ENCODE measurements at places on chromosomes 2 and 18.

GRCh38 chr2:26008851-26009566, 24.9 kb upstream of the RAB10 start:
- DNase-seq: no peak

DNA sequence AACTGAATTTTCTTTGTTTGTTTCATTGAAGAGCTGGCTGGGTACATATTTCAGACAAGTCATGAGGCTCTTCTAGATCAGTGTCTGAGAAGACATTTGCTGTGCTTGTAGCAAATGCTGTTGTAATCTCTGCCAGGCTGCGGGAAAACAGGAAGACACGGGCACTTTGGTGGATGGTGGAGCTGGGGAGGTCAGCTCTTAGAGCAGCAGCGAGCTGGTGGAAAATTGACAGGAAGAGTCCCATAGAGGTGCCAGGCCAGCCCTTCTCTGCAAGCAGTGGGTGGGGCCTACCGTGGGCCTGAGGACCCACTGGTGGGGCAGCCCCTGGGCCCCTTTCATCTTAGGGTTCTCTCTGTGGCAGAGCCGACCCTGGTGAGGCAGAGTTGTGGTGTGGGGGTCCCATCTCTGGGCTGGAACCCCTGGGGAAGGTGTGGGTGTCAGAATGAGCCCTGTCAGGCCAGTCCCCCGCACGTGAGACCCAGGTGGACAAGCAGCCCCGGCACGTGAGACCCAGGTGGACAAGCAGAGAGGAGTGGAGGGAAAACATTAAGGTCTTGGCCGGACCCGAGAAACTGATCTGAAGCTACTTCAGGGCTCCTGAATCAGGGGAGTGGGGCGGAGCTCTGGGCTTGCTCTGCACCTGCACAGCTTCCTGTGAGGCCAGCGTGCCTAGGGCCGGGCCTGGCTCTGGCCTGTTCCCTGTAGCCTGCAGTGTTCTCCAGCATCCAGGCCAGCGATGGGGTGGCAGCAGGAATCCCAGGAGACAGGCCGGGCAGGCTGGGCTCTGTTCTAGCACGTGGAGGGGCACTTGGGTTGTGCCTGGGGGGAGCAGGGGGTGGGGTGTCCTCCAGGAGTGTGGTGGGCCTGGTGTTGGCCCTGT, 273.5 kb upstream of the HDAC4 start:
- no peak for DNase-seq

GRCh38 chr2:96907115-96908041, 37.5 kb upstream of the SEMA4C start:
- peak; percentile 70 for DNase-seq

GRCh38 chr2:229553091-229553490, 161.3 kb downstream of the DNER start:
- no peak for DNase-seq

DNA sequence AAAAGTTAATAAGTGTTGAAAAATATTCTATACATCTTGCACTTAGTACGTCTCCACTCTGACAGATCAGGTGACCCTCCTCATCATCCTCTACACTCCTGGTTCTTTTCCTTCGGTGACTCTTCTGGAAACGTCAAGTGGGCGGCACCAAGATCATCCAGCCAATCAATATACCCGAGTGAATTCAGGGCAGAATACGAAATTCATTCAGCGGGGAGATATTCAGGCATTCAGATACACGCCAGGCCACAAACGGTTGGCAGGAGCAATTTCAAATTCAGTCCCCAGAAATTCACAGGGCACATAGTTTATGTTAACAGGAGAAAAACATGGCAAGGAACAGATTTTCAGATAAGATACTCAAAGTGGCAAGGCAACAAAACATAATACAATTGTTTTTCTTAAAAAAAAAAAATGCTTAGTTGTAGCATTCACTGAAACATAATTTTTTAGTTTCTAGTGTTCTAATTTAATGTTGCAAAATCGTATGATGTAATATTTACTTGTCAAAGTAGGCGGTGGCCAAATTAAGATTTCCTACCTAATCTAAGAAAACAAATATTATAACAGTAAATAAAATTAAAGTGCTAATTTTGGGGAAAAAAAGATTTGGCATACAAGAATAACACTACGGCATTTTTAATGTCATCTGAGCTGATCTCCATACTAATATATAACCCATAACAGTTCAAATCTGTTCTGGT, 4.2 kb downstream of the CLK1 start:
- DNase-seq: no peak

DNA sequence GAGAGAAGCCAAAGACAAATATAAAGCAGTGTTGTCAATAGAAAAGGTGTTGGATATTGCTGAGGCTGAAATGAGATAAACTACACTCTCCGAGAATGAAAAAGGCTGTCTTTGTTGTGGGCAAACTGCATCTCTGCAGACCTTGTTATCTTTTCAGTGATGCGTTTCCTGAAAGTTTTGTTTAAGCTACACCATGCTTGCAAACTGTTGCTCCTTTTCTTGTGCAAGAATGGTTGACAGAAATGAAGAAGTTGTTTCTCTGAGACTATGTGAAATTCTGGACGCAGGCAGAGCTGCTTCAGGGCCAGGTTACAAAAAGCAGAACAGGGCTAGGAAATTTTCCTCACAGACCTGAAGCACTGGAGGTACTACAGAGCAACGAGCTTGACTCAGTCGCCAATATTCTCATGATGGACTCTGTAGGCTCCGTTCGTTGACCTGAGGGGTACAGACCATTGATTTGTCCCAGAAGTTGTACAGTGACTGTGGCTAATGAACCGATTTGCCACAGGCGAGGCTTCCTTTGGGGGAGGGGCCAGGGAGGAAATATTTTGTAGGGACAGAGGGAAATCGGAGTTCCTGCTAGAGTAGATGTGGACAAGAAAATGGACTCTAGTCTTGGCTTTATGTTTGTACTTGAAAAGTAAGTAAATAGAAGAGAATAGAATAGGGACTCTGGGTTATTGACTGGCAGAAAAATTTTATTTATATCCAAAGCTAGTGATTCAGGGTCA, 3.5 kb upstream of the ATL2 start:
- DNase-seq: no peak

GRCh38 chr18:9530226-9531009, 55.1 kb downstream of the RALBP1 start:
- no peak for DNase-seq

- DNase-seq: no peak
Measured at GRCh38 chr2:152573168-152573567, 144.1 kb downstream of the PRPF40A start.

GRCh38 chr2:115552726-115553125, 1110.3 kb downstream of the DPP10 start:
- no peak for DNase-seq

GRCh38 chr2:208552943-208553342, 146.4 kb downstream of the PTH2R start:
- DNase-seq: no peak

GRCh38 chr2:236133410-236134012, 34.7 kb downstream of the GBX2 start:
- DNase-seq: no peak

DNA sequence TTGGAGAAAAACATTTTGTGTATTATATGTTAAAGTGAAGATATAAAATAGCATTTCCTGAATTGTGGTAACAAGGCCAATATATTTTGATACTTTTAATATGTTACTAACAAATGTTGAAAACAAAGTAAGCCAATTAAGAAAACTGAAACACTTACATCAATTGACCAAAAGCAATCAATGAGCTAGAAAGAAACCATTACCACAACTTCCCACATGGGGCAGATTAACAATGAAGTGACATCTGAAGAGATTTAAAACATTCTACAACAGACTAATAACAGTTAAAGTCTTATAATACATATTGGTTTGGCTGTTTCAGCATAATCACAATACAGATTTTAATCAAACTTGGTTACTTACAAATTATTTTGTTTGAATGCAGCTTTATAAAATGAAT, 282.4 kb upstream of the NETO1 start:
- DNase-seq: no peak

GRCh38 chr2:182097571-182098164, 112.0 kb downstream of the PPP1R1C start:
- no peak for DNase-seq

DNA sequence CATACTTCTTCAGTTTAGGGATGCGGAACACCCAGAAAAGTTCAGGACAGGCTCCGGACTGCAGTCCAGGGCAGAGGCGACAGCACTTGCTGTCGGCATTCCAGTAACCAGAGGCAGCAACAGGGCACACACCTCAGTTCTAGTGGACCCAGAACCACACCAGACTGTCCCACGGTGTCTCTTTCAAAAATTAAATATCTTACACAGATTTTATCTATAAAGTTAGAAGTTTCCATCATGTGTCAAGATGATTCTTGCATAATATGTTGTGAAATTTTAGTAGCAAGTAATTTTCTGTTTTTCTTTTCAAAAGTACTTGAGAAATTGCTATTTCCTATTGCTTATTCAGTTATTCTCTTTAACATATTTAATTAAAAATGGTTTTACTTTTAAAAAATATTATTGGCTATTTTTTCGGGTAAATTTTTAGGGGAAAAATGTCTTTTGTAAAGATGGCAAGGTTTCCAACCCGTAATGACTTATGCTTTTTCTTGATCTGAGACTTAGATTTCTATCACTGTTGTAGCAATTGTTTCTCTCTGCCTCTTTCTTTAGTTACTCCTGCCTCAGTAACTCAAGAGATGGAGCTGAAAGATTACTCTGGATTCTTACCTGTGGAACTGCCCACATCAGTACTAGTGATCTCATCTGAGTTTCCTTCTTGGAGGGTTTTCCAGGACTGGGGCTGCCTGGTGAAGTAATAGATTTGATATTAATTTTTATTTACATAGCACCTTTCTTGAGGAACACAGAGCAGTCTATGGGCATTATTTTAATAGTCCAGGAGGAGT, 182.7 kb downstream of the LTBP1 start:
- no peak for DNase-seq

- no peak for DNase-seq
Measured at GRCh38 chr2:168450171-168450570, 5.9 kb upstream of the CERS6 start.

DNA sequence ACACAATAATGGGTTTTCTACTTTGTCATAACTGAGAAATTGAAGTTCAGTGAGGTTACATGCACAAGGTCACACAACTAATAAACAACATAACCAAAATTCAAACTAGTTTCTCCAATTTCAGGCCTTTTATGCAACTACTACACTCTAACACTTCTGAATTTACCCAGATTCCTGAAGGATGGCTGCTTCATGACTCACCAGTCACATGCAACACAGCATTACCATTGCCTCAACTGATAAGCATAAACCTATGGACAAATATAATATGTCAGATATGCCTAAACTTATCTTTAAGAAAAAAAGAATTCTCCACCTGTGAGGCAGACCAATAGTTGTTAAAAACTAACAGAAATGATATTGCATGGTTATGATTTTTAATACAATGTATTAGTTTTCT, 586.5 kb upstream of the SLC8A1 start:
- DNase-seq: no peak

- no peak for DNase-seq
Measured at GRCh38 chr2:27828305-27828704, 56.8 kb downstream of the MRPL33 start.

DNA sequence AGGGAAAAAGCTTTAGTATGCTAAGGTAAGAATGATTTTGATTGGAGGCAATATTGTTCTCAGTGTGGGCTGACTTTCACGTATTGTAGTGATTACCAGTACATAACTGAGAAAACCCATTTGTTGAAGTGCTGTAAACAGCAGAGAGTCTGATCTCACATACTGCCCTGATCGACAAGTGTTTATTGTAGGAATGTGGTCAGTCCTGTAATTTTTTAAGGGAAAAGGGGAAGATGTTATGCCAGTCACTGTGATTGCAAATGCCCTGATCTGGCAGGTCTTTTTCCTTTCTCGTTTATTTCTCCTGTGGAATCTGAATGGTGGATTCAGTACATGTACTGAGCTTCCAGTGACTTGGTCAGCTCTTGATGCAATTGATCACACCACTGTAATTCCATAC, 11.5 kb downstream of the SPATS2L start:
- no peak for DNase-seq

GRCh38 chr2:38514603-38515154, 88.0 kb downstream of the HNRNPLL start:
- no peak for DNase-seq
